Esophagus squamous epithelium (tissue), 5 donors: ENCODE measurements at places on chromosomes 7 and 10. TPM values are rescaled to one million over a fixed set of nuclear protein-coding genes. Genes with fewer than 3 reads are reported as not detected.

GRCh38 chr7:51007551-51008505, 225.1 kb upstream of the GRB10 start:
- H3K4me3 ChIP-seq, result no peak overlapping the region
- no peak for DNase-seq
- H3K27ac ChIP-seq, result no peak overlapping the region

GRCh38 chr7:34059136-34059828, 153.9 kb downstream of the BMPER start:
- H3K36me3 ChIP-seq, result no peaks in the 10 kb centered on the region
- peak overlapping the region; percentile 53 for H3K27ac ChIP-seq
- H3K4me3 ChIP-seq, result no peak overlapping the region
- DNase-seq, result no peak

- peaks cover 4% of the 10 kb centered on the region for H3K4me1 ChIP-seq
- DNase-seq, result no peak
- no peak overlapping the region for H3K27ac ChIP-seq
- no peak overlapping the region for H3K4me3 ChIP-seq
- H3K27me3 ChIP-seq, result peaks cover 15% of the 10 kb centered on the region
These were observed 62.8 kb upstream of the MYL10 start for GRCh38 chr7:101691822-101692384.

GRCh38 chr7:134509010-134509409, 18.4 kb upstream of the AKR1B10 start:
- H3K4me3 ChIP-seq, result no peak overlapping the region
- H3K36me3 ChIP-seq, result no peaks in the 10 kb centered on the region
- no peak for DNase-seq
- H3K27ac ChIP-seq, result no peak overlapping the region
- no peaks in the 10 kb centered on the region for H3K27me3 ChIP-seq

DNA sequence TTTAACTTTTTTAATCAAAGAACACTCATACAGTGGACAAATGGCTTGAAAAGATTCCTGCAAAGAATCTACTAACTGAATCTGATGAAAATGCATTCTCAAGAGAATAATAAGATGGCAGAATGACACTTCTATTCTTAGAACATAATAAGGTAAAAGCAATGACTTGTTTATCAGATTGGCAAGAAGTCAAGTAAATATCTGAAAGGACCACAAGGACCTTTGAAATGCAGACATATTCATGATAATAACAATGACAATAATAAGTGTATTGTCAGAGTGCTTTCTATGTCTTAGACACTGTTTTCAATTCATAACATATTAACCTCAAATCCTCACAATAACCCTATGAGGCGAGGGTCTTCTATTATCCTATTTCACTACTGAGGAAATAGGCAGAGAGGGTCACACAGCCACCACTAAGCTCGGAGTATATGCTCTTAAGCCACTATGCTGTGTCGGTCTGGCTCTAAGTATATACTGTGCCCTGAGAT, 10.6 kb downstream of the HACD1 start:
- DNase-seq, result no peak
- H3K27ac ChIP-seq, result no peak overlapping the region
- H3K36me3 ChIP-seq, result peaks cover 6% of the 10 kb centered on the region
- H3K27me3 ChIP-seq, result no peaks in the 10 kb centered on the region
- H3K4me3 ChIP-seq, result no peak overlapping the region
- no peaks in the 10 kb centered on the region for H3K4me1 ChIP-seq

GRCh38 chr10:49831352-49832035, 69.4 kb upstream of the OGDHL start:
- no peaks in the 10 kb centered on the region for H3K4me1 ChIP-seq
- DNase-seq, result no peak
- H3K27ac ChIP-seq, result no peak overlapping the region
- no peaks in the 10 kb centered on the region for H3K27me3 ChIP-seq
- no peak overlapping the region for H3K4me3 ChIP-seq
- H3K36me3 ChIP-seq, result peaks cover 74% of the 10 kb centered on the region

DNA sequence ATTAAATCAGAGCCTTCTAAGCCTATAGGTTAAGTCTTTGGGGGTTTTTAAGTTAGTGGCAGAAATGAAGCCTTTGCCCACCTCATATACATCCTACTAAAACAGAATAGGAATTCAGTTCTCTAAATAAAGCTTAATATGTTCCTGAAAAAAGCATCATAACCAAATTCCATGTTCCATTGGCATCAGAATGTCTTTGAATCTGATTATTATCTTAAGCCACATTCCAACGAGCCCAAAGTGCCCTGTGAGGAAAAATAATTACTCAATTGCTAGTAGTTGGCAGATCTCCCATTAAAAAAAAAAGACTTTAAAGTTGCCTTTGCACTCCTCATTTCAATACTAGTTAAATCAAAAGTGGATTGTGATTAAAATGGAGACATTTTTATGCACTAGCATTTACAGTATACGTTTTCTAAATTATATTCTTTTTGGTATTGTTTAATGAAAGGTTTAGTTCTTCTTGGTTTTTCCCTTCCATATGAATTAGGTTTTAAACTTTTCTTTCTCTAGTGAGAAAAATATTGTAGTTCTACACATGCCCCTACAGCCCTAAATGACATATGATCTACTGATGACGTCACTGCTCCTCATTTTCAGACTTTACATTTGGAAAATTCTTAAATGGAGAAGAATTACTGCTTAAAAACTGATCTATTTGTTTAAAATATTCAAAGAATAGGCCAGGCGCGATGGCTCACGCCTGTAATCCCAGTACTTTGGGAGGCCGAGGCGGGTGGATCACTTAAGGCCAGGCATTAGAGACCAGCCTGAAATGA, 54.3 kb upstream of the CABCOCO1 start:
- no peak overlapping the region for H3K27ac ChIP-seq
- no peak overlapping the region for H3K4me3 ChIP-seq
- H3K36me3 ChIP-seq, result no peaks in the 10 kb centered on the region
- no peaks in the 10 kb centered on the region for H3K27me3 ChIP-seq
- DNase-seq, result no peak

GRCh38 chr10:70480239-70480861, 1.8 kb downstream of the PALD1 start:
- H3K27ac ChIP-seq, result peak overlapping the region; percentile 86
- peaks cover 14% of the 10 kb centered on the region for H3K27me3 ChIP-seq
- no peaks in the 10 kb centered on the region for H3K36me3 ChIP-seq
- H3K4me3 ChIP-seq, result peak overlapping the region; percentile 87
- DNase-seq, result no peak
- H3K4me1 ChIP-seq, result peaks cover 48% of the 10 kb centered on the region

- H3K36me3 ChIP-seq, result no peaks in the 10 kb centered on the region
- no peak for DNase-seq
- H3K4me1 ChIP-seq, result no peaks in the 10 kb centered on the region
These were observed 950.7 kb upstream of the PHF14 start for GRCh38 chr7:10022957-10023356.

DNA sequence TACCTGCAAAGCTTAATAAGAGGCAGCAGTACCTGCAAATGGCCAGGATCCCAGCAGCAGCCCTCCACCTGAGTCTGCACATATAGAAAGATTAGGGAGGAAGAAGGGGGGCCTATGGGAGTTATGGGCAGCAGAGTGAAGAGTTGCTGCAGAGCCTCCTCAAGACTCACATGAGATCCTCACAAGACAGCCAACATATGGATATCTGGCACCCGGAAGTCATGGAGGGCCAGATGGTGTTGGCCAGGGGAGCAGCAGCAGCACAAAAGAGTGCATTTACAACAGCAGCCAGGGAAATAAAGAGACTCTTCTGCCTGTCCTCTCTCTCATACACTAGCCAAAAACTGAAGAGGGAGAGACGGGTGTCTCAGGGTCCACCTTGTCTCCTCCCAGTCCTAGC, 4.0 kb upstream of the TAS2R40 start:
- H3K4me1 ChIP-seq, result no peaks in the 10 kb centered on the region
- peaks cover 4% of the 10 kb centered on the region for H3K27me3 ChIP-seq
- no peak for DNase-seq
- H3K36me3 ChIP-seq, result no peaks in the 10 kb centered on the region

GRCh38 chr7:140085447-140085846, 22.7 kb upstream of the PARP12 start:
- DNase-seq, result no peak
- H3K36me3 ChIP-seq, result peaks cover 5% of the 10 kb centered on the region
- H3K27me3 ChIP-seq, result no peaks in the 10 kb centered on the region
- H3K27ac ChIP-seq, result no peak overlapping the region
- H3K4me3 ChIP-seq, result no peak overlapping the region
- no peaks in the 10 kb centered on the region for H3K4me1 ChIP-seq

GRCh38 chr10:11573497-11573896, 38.0 kb downstream of the USP6NL start:
- H3K4me3 ChIP-seq, result no peak overlapping the region
- H3K36me3 ChIP-seq, result no peaks in the 10 kb centered on the region
- peaks cover 3% of the 10 kb centered on the region for H3K4me1 ChIP-seq
- H3K27ac ChIP-seq, result no peak overlapping the region
- DNase-seq, result no peak
- H3K27me3 ChIP-seq, result no peaks in the 10 kb centered on the region

DNA sequence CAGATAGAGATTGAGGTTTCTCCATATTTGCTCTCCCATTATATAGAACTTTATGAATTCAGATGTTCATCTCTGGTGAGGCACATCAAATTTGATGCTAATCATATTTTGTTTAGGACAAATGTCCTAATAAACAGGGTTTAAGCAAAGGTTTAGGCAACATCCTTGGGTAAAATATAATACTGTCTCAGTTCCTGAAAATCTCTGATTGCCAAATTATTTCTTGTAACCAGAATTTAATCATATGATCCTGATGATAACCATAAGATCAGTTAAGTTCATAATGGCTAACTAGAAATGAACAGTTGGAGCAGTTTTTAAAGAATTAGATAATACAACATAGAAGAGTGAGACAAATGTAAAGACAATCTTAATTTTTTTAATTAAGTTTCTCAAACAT, 18.6 kb downstream of the CUTC start:
- H3K27me3 ChIP-seq, result no peaks in the 10 kb centered on the region
- H3K27ac ChIP-seq, result no peak overlapping the region
- DNase-seq, result no peak
- peaks cover 100% of the 10 kb centered on the region for H3K36me3 ChIP-seq
- H3K4me3 ChIP-seq, result no peak overlapping the region

Gene UCN3
- not detected for total RNA-seq

Gene CTAGE4
- total RNA-seq, result 2.8 TPM

Gene EXOC6
- 9.5 TPM for total RNA-seq

Gene TMEM130
- not detected for total RNA-seq

Gene PRRT4
- 1.3 TPM for total RNA-seq

Gene TMEM209
- 7.9 TPM for total RNA-seq

Gene GBX1
- not detected for total RNA-seq
